ENCODE measurements at places on chromosomes 5 and 9. TPM values are rescaled to one million over a fixed set of nuclear protein-coding genes. Genes with fewer than 3 reads are reported as not detected.

LCN9 gene
- not detected for total RNA-seq

ORM1 gene
- not detected for total RNA-seq

DNAJC25 gene
- 5.8 TPM for total RNA-seq

GAS1 gene
- 0.12 TPM for total RNA-seq

GFI1B gene
- not detected for total RNA-seq

GRCh38 chr5:133497608-133498348 is 114.6 kb downstream of the FSTL4 start:
- no peaks in the 10 kb centered on the region for H3K4me1 ChIP-seq
- no peak for DNase-seq
- peaks cover 6% of the 10 kb centered on the region for H3K27me3 ChIP-seq

DNA sequence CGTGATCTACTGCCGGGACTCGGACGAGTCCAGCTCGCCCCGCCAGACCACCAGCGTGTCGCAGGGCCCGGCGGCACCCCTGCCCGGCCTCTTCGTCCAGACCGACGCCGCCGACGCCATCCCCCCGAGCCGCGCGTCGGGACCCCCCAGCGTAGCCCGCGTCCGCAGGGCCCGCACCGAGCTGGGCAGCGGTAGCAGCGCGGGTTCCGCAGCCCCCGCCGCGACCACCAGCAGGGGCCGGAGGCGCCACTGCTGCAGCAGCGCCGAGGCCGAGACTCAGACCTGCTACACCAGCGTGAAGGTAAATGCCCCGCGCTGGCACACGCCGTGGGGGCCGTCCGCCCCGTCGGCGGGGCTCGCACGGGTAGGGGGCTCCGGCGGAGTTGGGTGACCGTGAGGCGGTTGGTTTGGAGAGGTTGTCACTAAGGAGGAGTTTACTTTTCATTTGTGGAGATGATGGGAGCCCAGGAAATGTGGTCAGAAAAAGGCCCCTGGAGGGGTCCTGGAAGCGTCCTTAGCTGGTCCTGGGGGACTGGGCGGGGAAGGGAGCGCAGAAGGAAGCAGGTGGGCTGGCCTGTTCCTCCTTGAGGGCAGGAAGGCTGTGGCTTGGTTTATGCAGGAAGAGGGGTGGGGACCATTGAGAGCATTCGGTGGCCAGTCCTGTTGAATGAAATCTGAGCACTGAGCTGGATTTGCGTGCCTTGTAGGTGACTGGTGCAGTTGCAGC is 647 bp downstream of the PDE8B start:
- H3K4me1 ChIP-seq, result peaks cover 6% of the 10 kb centered on the region
- DNase-seq, result no peak
- H3K27ac ChIP-seq, result no peak overlapping the region
- H3K4me3 ChIP-seq, result peak overlapping the region; percentile 61

DNA sequence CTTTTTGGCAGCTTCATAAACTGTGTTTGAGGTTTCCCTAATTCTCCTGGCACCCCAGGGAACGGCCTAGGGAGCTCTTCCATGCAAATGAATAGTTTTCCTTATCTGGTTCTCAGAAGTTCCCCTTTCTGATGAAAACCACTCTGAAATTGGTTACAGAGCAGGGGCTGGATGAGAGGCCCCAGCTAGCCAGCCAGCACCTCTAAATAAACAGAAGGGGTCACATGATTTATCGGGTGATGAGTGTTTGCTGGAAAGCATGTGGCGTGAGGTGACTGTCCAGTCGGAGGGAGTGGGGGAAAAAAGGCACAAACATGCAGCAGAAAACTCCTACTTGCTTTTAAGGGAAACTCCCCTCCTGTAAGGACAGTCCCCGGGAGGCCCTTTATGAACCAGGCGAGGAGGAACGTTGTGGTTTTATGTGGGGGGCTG is 261.2 kb upstream of the ANKRD55 start:
- H3K4me3 ChIP-seq, result no peak overlapping the region
- no peak overlapping the region for H3K27ac ChIP-seq
- peaks cover 2% of the 10 kb centered on the region for H3K36me3 ChIP-seq
- peaks cover 20% of the 10 kb centered on the region for H3K4me1 ChIP-seq
- DNase-seq, result no peak

- peaks cover 32% of the 10 kb centered on the region for H3K36me3 ChIP-seq
- H3K27ac ChIP-seq, result no peak overlapping the region
- peaks cover 30% of the 10 kb centered on the region for H3K4me1 ChIP-seq
- no peak for DNase-seq
Measured at GRCh38 chr5:55319491-55319890, 11.7 kb downstream of the MTREX start.

DNA sequence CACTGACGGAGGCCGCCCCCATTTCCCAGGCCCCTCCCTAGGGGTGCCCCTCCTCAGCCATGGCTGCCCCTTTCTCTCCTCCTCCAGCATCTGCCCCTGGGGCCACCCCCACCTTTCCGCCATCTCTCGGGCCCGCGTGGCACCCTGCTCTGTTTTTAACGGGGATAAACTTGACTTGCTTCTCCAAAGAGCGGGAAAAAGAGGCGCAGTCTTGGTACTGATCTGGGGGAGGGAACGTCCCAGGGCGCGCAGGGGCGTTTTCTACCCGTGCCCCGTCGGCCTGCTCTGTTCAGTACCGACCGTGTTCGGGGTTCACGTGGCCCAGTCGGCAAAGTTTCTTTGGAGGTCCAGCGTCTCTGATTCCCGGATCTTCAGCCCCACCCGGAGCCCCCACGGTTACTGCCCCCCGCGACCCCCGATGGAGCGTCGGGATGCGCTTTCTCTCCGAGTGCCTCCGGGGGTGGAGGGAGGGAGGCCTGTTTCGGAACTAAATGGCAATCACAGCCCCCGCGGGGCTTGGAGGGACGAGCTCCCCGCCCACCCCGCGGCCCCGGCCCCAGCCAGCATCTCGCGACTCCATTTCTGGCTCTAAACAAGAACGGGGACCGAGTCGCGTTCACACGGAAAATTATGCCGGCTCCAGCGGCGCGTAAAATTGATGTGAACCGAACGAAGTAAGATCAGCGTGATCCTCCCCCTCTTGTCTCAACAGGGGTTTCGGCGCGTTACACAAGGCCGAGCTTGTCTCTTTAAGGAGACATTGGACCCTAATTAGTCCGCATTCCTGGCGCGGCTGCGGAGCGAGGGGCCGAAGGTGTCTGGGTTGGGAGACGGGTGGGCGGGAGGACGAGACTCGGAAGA is 1.1 kb upstream of the TLE4 start:
- H3K36me3 ChIP-seq, result peaks cover 9% of the 10 kb centered on the region
- peaks cover 30% of the 10 kb centered on the region for H3K4me1 ChIP-seq
- DNase-seq, result peak; percentile 25
- H3K27ac ChIP-seq, result peak overlapping the region; percentile 70

DNA sequence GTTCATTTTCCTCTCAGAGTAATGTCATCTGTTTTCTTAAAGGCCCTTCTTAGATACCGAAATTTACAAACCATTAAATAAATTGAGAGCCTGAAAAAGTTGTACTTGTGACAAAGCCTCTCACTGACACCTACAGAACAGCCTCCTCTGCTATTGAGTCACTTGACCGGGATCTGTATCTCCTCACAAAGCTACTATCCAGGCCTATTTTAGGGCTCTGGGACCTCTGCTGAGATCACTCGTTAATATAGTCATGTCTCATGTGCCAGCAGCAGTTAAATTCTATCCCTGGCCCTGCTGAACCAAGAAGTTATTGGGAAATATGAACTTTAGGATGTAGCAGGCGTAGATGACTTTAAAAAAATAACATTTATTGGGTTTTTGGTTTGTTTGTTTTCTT is 31.1 kb downstream of the FBXO38 start:
- no peak overlapping the region for H3K4me3 ChIP-seq
- no peaks in the 10 kb centered on the region for H3K27me3 ChIP-seq
- DNase-seq, result no peak
- H3K27ac ChIP-seq, result no peak overlapping the region
- no peaks in the 10 kb centered on the region for H3K4me1 ChIP-seq

- no peaks in the 10 kb centered on the region for H3K27me3 ChIP-seq
- no peak overlapping the region for H3K27ac ChIP-seq
- DNase-seq, result no peak
- H3K36me3 ChIP-seq, result peaks cover 58% of the 10 kb centered on the region
- H3K4me1 ChIP-seq, result peaks cover 33% of the 10 kb centered on the region
Measured at GRCh38 chr9:113545068-113545467, 81.5 kb downstream of the RGS3 start.
